ENCODE measurements at places on chromosomes 7 and 10. TPM values are rescaled to one million over a fixed set of nuclear protein-coding genes. Genes with fewer than 3 reads are reported as not detected.

The CACNA2D1 gene
- 3.5 TPM for polyA plus RNA-seq

The FAM180A gene
- polyA plus RNA-seq, result 2.2 TPM

The EBF3 gene
- 0.09 TPM for polyA plus RNA-seq

The CPED1 gene
- polyA plus RNA-seq, result 2.9 TPM

The SLC39A12 gene
- not detected for polyA plus RNA-seq

The GNG11 gene
- 45.0 TPM for polyA plus RNA-seq

The MCU gene
- polyA plus RNA-seq, result 18.6 TPM

All from kidney (tissue), 22 donors.